Skeletal muscle tissue (tissue), 5 donors: ENCODE measurements at places on chromosomes 7 and 10. TPM values are rescaled to one million over a fixed set of nuclear protein-coding genes. Genes with fewer than 3 reads are reported as not detected.

The CHAT gene
- not detected for total RNA-seq

The AEBP1 gene
- total RNA-seq = 32.4 TPM

The PLA2G12B gene
- total RNA-seq = not detected

The SH2D4B gene
- total RNA-seq = under 0.01 TPM

The MMD2 gene
- not detected for total RNA-seq
